ENCODE measurements at places on chromosomes 3 and 15. TPM values are rescaled to one million over a fixed set of nuclear protein-coding genes. Genes with fewer than 3 reads are reported as not detected.

Gene GOLGA8S
- polyA plus RNA-seq, result 0.05 TPM

Gene OR5K2
- polyA plus RNA-seq, result not detected

DNA sequence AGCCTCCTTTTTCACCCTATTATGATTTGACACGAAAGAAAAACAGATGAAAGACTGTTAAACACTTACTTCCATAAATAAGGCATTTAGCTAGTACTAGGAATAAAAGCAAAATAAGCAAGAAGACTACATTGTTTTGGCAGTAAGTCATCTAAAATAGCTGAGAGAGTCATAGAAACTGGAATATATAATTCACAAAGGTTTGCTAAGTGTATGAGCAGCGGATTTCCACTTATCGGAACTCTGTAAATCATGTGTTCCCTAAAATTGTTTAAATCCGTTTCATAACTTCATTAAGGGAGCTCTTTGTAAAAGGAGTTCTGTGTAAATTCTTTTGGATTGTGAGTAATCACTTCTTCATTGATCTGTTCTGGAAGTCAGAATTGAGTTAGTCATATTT is 202.5 kb upstream of the CBLB start:
- H3K4me1 ChIP-seq, result no peaks in the 10 kb centered on the region
- H3K27me3 ChIP-seq, result no peaks in the 10 kb centered on the region
- H3K4me3 ChIP-seq, result no peak overlapping the region
- H3K27ac ChIP-seq, result no peak overlapping the region

Gene SLC2A2
- polyA plus RNA-seq, result 40.8 TPM

- H3K27me3 ChIP-seq, result no peaks in the 10 kb centered on the region
- DNase-seq, result peak; percentile 49
- H3K4me1 ChIP-seq, result no peaks in the 10 kb centered on the region
- H3K36me3 ChIP-seq, result no peaks in the 10 kb centered on the region
- H3K4me3 ChIP-seq, result no peak overlapping the region
These were observed 39.4 kb upstream of the FRMD4B start for GRCh38 chr3:69425249-69425648.

Data from hepatocyte (in vitro differentiated cells).